EH (cell line): ENCODE measurements at places on chromosomes 11 and 22.

DNA sequence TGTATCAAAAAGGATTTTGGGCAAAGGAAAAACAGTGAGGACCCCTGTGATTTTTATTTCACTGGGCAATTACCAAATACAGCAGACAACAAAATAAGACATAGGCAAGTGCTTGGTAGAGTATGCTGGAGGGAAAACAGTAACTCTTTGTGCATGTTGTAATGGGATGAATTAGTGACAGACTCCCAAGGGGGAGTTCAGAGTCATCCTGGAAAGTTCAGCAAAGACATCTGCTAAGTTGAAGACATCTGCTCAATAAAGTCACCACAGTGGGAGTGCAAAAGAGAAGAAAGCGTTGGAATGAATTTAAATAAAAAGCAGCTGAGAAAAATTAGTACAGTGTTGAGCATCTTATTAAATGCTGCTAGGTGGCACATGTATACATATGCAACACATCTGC lies 378.8 kb upstream of the ISX start:
- DNase-seq, result no peak

DNA sequence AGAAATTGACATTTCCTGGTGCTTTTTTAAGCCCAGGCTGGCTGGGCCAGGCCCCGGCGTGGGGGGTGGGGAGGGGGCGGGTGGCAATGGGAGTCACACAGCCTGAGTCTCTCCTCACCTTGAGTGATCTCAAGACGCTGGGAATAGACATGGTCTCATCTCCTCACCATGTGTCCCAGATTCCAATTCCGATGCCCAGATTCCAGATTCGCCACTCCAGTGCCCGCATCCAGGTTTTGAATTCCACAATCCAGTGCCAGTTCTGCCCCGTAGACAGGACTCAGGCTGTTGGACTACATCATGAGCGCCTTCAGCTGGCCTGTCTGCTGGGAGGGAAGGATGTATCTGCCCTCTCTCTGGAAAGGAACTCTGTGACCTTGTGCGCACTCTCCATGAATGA lies 19.1 kb downstream of the KCNC1 start:
- DNase-seq, result no peak

DNA sequence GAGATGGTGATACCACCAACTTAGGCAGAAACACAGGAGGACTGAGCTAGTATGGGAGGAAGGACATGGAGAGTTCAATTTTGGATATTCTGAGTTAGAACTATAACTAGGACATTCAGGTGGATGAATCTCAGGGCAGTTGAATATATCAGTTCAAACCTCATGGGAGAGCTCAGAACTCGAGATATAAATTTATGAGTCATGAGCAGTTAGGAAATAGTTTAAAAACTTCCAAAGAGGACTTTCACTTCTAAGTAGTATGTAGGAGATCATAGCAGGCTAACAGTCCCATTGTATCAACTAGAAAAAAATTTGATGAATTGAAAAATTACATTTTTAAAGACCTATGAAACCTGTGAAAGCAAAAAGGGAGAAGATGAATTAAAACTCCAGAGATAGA lies 436.2 kb upstream of the LARGE1 start:
- DNase-seq, result no peak

DNA sequence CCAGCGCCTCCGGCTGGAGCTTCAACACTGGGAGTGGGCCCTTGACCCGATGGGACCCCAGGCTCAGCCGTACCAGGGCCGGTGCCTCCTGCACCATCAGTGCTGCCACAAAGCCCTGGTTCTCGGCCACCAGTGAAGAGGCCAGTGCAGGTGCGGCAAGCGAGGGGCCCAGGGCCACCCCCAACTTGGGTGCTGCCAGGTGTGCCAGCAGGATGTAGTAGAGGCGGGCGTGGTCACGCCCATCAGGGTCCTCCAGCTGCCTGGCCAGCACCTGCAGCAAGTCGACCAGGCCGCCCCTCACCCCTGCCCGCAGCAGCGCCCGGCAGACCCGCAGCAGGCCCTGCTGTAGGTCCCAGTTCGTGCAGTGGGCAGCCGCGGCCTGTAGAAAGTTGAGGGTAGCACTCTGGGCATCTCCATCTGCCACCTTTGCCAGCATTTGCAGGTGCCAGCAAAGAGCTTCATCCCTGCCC lies 2.3 kb downstream of the AP5B1 start:
- DNase-seq, result no peak

DNA sequence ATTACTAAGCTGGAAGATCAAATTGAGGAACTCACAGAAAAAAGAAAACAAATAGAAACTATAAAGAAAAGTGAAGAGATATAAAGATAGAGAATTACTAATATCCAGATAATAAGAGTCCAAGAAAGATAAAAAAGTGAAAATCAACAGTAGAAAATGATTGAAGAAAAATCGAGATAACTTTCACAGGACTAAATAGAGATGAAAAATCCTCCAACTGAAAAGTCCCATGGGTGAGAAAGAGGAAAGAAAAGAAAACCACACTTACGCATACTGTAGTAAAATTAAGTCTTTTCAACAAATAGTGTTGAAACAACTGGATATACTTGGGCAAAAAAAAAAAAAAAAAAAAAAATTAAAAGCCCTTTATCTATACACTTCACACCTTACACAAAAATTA lies 60.0 kb downstream of the ENTHD1 start:
- DNase-seq, result no peak

- DNase-seq, result no peak
These were observed 382.6 kb downstream of the INSC start for GRCh38 chr11:15497366-15497765.

GRCh38 chr11:86812981-86813380 lies 12.6 kb downstream of the PRSS23 start:
- DNase-seq, result peak; percentile 37

- no peak for DNase-seq
These were observed 162.5 kb downstream of the SWAP70 start for GRCh38 chr11:9826390-9826789.

DNA sequence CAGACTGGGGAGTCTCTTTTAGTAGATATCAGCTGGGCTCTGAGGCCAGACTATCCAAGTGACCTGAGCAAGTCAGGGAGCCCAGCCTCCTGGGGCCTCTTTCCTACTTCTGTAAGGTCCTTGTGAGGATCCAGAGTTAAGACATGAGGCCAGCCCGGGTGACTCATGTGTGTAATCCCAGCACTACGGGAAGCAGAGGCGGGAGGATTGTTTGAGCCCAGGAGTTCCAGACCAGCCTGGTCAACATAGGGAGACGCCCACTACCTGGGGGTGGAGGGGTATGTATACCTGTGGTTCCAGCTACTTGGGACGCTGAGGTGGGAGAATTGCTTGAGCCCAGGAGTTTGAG lies 36.9 kb upstream of the POLA2 start:
- DNase-seq, result peak; percentile 75

DNA sequence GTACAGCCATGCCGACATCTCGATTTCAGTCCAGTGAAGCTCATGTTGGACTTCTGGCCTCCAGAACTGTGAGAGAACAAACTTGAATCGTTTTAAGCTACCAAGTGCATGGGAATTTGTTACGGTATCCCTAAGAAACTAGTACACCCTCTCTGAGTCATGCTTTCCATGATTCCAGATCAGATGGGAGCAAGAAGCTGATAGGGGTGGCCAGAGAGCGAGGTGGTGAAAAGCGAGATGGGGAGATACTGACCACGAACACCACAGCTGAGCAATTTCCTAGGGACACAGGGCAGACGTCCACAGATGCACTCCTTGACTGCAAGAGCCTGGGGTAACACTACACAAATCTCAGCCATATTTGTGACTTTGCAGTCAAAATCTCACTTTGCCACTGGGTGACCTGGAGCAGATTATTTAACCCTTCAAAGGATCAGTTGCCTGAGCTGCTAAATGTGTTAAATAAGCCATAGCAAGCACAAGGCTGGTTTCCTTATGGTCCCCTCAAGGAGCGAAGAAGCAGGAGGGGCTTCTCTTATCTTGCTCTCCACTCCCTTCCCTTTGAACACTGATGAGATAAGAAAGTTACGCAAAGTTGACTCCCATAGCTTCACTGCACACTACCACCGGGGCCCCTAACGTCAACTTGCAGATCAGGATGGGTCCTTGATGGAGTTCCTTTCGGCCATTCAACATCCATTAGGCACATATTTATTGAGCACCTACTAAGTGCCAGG lies 22.6 kb upstream of the RCN1 start:
- peak; percentile 48 for DNase-seq

- DNase-seq, result peak; percentile 28
These were observed 68.0 kb downstream of the RSF1 start for GRCh38 chr11:77752516-77752915.

GRCh38 chr11:215581-216037 lies 8.1 kb downstream of the RIC8A start:
- no peak for DNase-seq

GRCh38 chr11:61034111-61034510 lies 62.6 kb downstream of the CD6 start:
- no peak for DNase-seq

- DNase-seq, result no peak
These were observed 34.5 kb downstream of the SPATA19 start for GRCh38 chr11:133810766-133811165.

DNA sequence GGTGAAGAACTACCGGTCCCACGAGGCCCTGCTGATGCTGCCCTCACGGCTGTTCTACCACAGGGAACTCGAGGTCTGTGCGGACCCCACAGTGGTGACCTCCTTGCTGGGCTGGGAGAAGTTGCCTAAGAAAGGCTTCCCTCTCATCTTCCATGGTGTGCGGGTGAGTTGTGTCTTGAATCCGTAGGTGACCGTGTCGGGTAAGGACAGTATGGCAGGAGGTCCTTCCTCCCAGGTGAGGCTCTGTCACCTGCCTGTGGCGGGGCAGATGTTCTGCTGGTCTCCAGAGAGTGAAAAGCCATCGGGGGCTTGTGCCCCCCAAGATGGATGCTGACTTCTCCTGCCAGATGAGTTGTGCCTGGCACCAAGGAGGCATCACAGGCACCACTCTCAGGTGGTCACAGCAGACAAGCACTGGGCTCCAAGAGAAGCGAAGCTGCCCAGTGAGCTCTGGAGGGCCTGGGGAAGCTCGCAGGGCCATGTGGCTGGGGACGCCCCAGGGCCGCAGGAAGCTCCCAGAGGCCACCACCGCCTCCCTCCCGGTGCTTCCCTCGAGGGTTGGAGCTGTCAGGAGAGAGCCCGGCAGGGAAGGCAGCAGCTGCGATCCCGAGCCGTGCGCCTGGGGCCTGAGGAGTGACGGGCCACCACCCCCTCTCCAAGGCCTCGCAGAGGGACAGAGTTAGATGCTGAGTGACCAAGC lies 17.3 kb upstream of the PANX2 start:
- no peak for DNase-seq

DNA sequence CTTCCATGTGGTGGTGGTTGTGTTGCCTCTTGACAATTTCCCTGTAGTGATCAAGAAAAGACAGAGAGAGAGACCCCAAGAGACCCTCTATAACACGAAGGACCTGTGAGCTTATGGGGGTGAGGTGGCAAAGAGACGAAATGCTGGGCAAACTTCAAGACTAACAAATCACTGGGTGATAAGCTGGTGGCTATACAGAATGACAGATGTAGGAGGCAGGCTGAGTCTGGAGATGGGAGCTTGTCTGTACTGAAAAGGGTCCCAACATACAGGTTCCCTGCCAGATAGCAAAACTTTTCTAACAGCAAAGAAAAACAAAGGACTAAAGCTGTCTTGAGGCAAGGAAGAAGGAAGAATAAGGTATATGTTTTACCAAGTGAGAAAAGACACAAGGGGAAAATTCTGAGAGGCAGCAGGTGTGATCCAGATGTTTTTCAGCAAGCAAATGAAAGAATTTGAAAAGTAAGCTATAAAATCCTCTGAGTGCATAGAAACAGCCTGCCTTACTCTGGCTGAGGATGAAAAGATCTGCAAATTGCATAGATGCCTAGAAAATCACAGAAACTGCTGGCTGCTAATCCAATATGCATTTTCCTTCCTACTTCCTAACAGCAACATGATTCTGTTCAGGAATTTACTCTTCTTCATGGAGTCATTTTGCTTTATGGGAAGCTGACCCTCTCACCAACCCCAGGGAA lies 21.9 kb upstream of the LYVE1 start:
- peak; percentile 30 for DNase-seq

GRCh38 chr11:111269146-111269868 lies 23.8 kb downstream of the POU2AF2 start:
- peak; percentile 2 for DNase-seq

DNA sequence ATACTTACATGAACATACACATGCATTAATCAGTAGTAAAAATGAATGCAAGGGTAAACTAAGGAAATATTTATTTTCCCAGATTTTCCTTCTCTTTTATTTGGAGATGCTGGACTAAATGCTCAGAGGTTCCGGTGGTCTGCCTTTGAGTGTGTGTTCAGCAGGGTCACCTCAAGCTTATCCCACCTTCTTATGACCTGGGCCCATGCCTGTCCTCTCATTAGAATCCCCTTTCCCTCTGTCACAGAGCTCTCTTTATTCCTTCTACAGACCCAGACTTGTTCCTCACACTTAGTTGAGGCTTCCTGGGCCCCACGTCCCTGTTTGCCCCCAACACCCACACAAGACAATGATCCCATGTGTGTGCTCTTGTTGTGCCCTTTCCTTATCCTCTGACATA lies 61.6 kb upstream of the TOP3B start:
- DNase-seq, result no peak

DNA sequence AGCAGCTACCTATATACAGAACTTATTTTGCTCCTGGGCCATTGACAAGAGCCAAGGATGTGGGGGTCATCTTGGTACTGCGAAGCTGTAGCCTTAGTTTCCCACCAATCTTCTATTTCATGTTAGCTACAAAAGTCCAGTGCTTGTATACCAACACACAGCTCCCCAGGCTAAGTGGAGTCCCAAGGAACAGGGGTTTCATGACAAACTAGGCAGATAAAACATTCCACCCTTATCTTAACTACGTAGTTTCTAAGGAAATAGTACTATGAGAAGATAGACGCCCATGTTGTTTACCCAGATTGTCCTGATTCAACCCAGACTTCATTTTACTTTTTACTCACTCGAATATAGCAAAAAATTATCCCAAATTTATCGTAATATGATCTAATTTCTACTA lies 218.5 kb downstream of the DYNC2H1 start:
- DNase-seq, result no peak

GRCh38 chr22:49953027-49953679 lies 7.4 kb upstream of the PIM3 start:
- no peak for DNase-seq

DNA sequence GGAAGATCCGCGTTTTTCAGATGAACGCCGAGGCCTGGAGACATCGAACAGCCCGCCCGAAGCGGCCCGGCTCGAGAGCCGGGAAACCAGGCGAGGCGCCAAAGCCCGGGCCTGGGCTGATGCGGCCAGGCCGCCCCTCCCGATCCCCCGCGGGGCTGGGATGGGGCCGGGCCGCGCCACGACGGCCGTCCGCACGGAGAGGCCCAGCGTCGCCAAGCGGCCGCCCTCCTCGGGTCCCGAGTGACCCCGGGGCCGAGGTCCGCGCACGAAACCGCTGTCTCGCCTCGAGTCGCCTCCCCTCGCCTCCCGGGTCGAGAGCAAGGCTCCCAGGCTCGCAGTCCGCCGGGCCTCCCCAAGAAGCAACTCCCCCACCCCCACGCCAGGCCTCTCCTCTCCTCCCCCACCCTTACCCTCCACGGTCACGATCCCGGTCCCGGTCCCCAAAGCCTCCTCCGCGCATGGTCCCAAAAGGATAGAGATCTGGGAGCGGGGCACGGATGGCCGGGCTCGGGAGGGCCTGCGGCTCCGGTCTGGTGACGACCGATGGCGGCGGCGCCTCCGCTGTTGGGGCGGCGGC lies 482 bp downstream of the DDX17 start:
- peak; percentile 70 for DNase-seq
